ENCODE measurements at places on chromosomes 6 and 20. TPM values are rescaled to one million over a fixed set of nuclear protein-coding genes. Genes with fewer than 3 reads are reported as not detected.

DNA sequence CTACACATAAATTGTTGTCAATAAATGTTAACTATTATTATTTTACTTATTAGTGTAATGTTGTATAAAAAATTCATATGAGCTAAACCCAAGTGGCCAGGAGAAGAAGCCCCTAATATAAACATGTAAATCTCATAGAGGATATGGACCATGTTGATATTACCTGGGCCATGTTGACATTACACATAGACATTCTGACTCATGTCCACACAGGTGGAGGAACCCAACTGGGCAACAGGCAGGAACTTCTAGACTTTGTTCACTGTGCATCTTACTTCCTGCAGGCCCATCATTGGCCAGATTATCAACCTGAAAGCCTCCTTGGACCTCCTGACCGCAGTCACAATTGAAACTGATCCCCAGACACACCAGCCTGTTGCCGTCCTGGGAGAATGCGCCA lies 7.2 kb downstream of the BPIFA2 start:
- no peak for DNase-seq

GRCh38 chr20:13426870-13427269 lies 205.8 kb downstream of the ISM1 start:
- no peak for DNase-seq

DNA sequence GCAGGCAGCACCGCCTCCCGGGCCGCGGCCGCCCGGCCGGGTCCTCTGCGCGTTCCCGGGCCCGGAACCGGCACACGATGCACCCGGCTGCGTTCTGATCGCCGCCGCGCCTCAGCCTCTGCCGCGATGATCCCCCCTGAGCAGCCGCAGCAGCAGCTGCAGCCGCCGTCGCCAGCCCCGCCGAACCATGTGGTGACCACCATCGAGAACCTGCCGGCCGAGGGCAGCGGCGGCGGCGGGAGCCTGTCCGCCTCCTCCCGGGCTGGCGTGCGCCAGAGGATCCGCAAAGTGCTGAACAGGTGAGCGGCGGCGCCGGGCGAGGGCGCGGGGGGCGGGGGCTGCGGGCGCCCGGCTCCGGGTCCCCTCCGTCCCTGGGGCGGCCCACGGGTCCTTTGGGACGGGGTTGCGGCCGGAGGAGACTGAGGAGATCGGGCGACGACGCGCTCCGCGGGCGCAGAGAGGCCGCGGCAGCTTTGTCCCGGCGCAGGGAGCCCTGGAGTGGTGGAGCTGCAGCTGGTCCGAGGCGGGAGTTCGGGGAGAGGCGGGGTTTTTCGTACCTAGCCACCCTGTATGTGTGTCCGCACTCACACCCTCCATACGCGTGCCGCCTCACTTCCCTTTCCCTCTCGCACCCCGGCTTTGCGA lies 659 bp downstream of the SLC35F1 start:
- no peak for DNase-seq

DNA sequence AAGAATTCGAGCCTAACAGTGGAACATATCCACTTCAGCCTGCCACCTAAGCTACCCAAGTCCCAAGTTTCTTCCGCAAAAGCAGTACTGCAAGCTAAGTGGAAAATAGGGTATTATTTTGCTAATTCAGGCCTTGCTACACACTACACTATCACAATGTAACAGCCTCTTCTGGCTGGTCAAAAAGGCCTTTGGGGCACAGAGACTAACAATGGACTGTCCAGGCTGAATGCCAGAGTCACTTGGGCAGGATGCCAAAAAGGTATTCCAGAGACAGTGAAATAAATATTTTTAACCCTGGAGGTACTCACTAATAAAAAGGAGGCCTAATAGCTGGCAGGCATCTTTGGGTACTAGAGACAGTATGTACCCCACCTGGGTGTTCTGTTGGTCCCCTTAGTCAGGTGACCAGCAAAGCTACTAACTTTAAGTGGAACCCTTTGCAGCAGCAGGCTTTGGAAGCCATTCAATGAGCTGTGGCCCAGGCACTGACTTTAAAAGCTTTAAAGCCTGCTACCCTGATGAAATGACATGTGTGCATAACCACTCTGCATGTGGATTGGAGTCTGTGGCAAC lies 692.1 kb downstream of the HTR1B start:
- DNase-seq, result peak; percentile 45

- no peak for DNase-seq
Observed at GRCh38 chr20:57787990-57788781, 78.4 kb upstream of the PMEPA1 start.

IFNGR1 gene
- total RNA-seq, result 115 TPM
